ENCODE measurements at places on chromosomes 16 and 17.

- DNase-seq = no peak
Observed at GRCh38 chr17:47945080-47945479, 3.7 kb downstream of the PNPO start.

GRCh38 chr16:87897521-87898505 lies 28.5 kb upstream of the SLC7A5 start:
- no peak for DNase-seq

- no peak for DNase-seq
Observed at GRCh38 chr17:68199837-68200688, 47.8 kb upstream of the AMZ2 start.

DNA sequence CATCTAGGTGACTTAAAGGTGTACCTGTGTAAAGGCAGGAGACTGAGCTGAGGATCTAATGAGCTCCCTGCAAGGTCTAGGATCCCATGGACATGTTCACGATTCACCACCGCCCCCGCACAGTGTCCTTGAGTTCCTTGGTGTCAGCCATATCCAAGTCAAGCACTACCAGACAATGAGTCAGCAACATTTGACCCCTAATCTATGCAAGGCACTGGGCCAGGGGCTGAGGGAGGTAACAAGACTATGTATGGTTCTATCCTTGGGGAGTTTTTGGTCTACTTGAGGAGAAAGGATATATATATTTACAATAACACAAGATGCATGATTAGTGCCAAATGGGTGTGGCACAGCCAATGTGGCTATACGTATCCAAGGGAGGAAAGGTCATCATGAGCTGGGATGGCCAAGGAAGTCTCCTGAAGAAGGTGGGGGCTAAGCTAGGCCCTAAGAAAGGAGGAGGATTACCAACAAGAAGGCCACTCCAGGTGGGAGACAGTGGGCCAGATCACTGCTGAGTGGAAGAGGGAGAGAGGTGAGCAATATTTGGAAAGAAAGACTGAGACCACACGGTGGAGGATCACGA lies 35.0 kb downstream of the ITGB3 start:
- no peak for DNase-seq

GRCh38 chr16:89420204-89420603 lies 70.2 kb downstream of the ANKRD11 start:
- DNase-seq = no peak

- no peak for DNase-seq
Observed at GRCh38 chr16:86239381-86239780, 270.9 kb upstream of the FOXF1 start.
